ENCODE measurements at places on chromosomes 2 and 18. TPM values are rescaled to one million over a fixed set of nuclear protein-coding genes. Genes with fewer than 3 reads are reported as not detected.

DNA sequence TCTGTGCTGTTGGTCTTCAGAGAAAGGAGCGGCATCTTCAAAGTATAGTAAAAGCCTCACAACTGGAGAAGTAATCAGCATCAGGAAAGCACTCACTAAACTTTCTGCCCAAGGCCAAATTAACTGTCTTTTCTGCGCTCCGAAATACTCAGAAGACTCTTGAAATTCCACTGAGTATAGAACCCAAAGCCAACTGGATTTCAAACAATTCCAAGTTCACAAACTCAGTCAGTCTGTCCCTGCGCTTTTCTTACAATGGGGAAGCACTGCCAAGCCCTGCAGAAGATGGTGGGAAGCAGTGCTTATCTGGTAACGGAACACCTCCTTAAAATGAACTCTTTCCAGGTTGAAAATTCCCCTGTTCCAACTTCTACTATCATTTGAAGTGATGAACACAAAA, 193.5 kb downstream of the NCKAP5 start:
- no peak for DNase-seq

The LRP1B gene
- 1.5 TPM for total RNA-seq

The REG3G gene
- not detected for total RNA-seq

The CREB1 gene
- 91.7 TPM for total RNA-seq

- no peak for DNase-seq
These were observed 42.7 kb downstream of the VSNL1 start for GRCh38 chr2:17583166-17583565.

DNA sequence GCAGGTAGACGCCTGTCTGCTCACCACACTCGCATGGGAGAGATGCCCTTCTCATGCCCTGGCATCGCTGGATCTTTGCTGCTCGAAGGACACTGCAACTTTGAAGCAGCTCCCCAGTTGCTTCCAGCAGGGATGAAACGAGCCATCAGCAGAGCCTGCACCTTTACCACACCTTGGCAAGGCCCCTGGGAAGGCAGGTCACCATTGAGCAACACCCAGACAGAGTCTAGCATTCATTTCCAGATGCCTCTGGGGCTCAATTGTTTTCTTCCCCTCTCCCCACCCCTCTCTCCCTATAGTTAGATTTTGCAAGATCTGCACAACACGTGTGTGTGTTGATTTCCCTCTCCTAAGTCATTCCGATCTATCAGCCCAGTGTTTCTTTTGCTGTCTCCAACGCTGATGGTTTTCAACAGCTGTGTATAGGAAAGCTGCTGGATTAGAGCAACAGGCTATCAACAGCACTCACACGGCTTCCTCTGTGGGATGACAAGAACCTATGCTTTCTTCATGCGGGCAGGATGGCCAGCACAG, 25.6 kb upstream of the INHBB start:
- DNase-seq = no peak
